T-helper 1 cell treated with Interleukin-12 subunit alpha and Interleukin-12 subunit beta and Interleukin-4 antibody, amounts not matched to agents 30 ng/mL and 1 ng/mL, for 36 hours (primary cell): ENCODE measurements at places on chromosomes 5 and 9. TPM values are rescaled to one million over a fixed set of nuclear protein-coding genes. Genes with fewer than 3 reads are reported as not detected.

TRMT10B gene
- 14.4 and 14.7 TPM in 2 replicates for total RNA-seq

SLC22A4 gene
- total RNA-seq, result 0.12 and 0.25 TPM in 2 replicates

PCDH12 gene
- 0.81 and 0.98 TPM in 2 replicates for total RNA-seq

HTR4 gene
- not detected in 2 replicates for total RNA-seq

PPP2R2B gene
- total RNA-seq, result 1.3 TPM in 2 replicates

SHLD3 gene
- 5.3 and 5.8 TPM in 2 replicates for total RNA-seq

BTNL9 gene
- total RNA-seq, result not detected in 2 replicates

OR1N2 gene
- total RNA-seq, result not detected in 2 replicates

PRUNE2 gene
- total RNA-seq, result 0.83 and 1.6 TPM in 2 replicates

PCDHB2 gene
- 0.07 TPM in 1 of 2 replicates, not detected in the other for total RNA-seq

PCAT7 gene
- total RNA-seq, result not detected in 2 replicates

ARL10 gene
- total RNA-seq, result 8.5 and 9.0 TPM in 2 replicates

SLCO6A1 gene
- total RNA-seq, result not detected in 2 replicates

ITGA2 gene
- 5.4 and 5.5 TPM in 2 replicates for total RNA-seq

GNE gene
- 19.8 and 20.1 TPM in 2 replicates for total RNA-seq

CHSY3 gene
- not detected in 2 replicates for total RNA-seq

ZNF474 gene
- 0.25 TPM in 1 of 2 replicates, not detected in the other for total RNA-seq

HSPB3 gene
- total RNA-seq, result not detected in 2 replicates

GRXCR2 gene
- total RNA-seq, result not detected in 2 replicates

LHX2 gene
- not detected in 2 replicates for total RNA-seq

LHX3 gene
- not detected in 2 replicates for total RNA-seq

ZDHHC11B gene
- total RNA-seq, result not detected in 2 replicates

TMEM174 gene
- total RNA-seq, result not detected in 2 replicates

RASGEF1C gene
- not detected in 2 replicates for total RNA-seq

PDCD1LG2 gene
- 10.5 and 11.4 TPM in 2 replicates for total RNA-seq

PRRX2 gene
- 1.5 and 1.6 TPM in 2 replicates for total RNA-seq

GBGT1 gene
- 14.3 and 15.4 TPM in 2 replicates for total RNA-seq

ZNF622 gene
- 35.9 and 37.1 TPM in 2 replicates for total RNA-seq

ORM2 gene
- total RNA-seq, result not detected in 2 replicates

KCNT1 gene
- not detected in 2 replicates for total RNA-seq

SPINK13 gene
- total RNA-seq, result not detected in 2 replicates

FCHO2 gene
- total RNA-seq, result 0.66 and 1.4 TPM in 2 replicates

MBLAC2 gene
- 5.3 and 5.5 TPM in 2 replicates for total RNA-seq

PPP1R2B gene
- total RNA-seq, result 0.29 and 0.68 TPM in 2 replicates

CCNJL gene
- not detected in 2 replicates for total RNA-seq

AQP7 gene
- 0.27 and 0.54 TPM in 2 replicates for total RNA-seq

ADGRD2 gene
- total RNA-seq, result not detected in 2 replicates

CARTPT gene
- total RNA-seq, result not detected in 2 replicates

ADGRV1 gene
- 0.05 TPM in 1 of 2 replicates, not detected in the other for total RNA-seq

DMRT2 gene
- 0.63 and 1.3 TPM in 2 replicates for total RNA-seq

NUTM2G gene
- not detected in 2 replicates for total RNA-seq

FTMT gene
- not detected in 2 replicates for total RNA-seq

MTREX gene
- 82.5 and 85.5 TPM in 2 replicates for total RNA-seq

ZNF484 gene
- 13.0 and 13.9 TPM in 2 replicates for total RNA-seq

IZUMO3 gene
- not detected in 2 replicates for total RNA-seq

OR1J2 gene
- total RNA-seq, result not detected in 2 replicates

PIP5K1B gene
- 4.4 and 4.7 TPM in 2 replicates for total RNA-seq

PRSS3 gene
- not detected in 2 replicates for total RNA-seq

PCDHB6 gene
- not detected in 2 replicates for total RNA-seq

PHF24 gene
- not detected in 2 replicates for total RNA-seq
